ENCODE measurements at places on chromosomes 6 and 20. TPM values are rescaled to one million over a fixed set of nuclear protein-coding genes. Genes with fewer than 3 reads are reported as not detected.
A peak's percentile ranks its signal among the peaks of the same experiment; 100 is the strongest.

- H3K4me3 ChIP-seq = no peak overlapping the region
- no peak overlapping the region for H3K27ac ChIP-seq
- no peak for DNase-seq
- peaks cover 25% of the 10 kb centered on the region for H3K4me1 ChIP-seq
Measured at GRCh38 chr20:23111307-23111943, 25.3 kb upstream of the CD93 start.

- no peaks in the 10 kb centered on the region for H3K27me3 ChIP-seq
- H3K4me3 ChIP-seq = peak within 1 kb of the TSS; percentile 92
- no peaks in the 10 kb centered on the region for H3K36me3 ChIP-seq
- peak within 1 kb of the TSS; percentile 82 for H3K27ac ChIP-seq
- DNase-seq = peak; percentile 63
Measured at GRCh38 chr6:110180228-110181008, at the start of gene CDC40. Gene CDC40 (plus strand): TSS chr6:110180427. CDS start chr6:110180445, 18 bp downstream.

DNA sequence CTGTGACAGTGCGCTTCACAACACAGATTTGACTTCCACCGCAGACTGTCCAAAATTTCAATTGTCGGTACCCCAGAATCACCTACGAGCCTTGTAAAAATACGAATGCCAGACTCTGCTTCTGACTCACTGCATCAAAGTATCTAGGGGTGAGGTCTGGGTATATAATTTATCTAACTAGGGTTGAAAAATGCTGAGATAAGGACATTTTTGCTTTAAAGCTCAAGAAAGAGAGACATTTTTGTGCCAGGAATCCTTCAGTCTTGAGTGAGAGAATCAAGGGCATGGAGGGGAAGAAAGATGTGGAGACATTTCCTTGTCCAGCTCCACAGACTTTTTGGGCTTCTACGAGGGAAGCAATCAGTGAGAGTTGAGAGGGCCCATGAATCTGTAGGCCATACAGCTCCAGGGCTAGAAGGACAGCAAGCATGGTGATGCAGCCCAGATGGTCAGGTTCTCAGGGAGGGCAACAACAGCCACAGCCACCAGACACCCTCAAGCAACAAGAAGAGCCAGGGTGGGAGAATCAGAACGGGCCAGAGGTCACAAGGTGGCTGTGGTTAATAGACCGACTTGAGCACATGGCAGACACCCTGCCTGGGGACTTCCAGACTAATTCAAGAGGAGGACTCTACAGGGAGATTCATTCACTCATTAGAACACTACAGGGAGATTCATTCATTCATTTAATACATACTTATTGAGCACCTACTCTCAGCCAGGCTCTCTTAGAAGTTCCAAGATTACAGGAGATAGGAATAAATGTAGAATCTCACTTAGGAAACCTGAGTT lies 211.1 kb upstream of the PRDM1 start:
- no peaks in the 10 kb centered on the region for H3K36me3 ChIP-seq
- no peak for DNase-seq
- no peaks in the 10 kb centered on the region for H3K27me3 ChIP-seq
- no peak overlapping the region for H3K27ac ChIP-seq
- H3K4me1 ChIP-seq = no peaks in the 10 kb centered on the region

GRCh38 chr6:107718341-107718740 lies 105.8 kb downstream of the SCML4 start:
- no peak overlapping the region for H3K4me3 ChIP-seq
- no peaks in the 10 kb centered on the region for H3K36me3 ChIP-seq
- DNase-seq = no peak
- no peak overlapping the region for H3K27ac ChIP-seq

GRCh38 chr6:140078561-140079125 lies 704.2 kb upstream of the CITED2 start:
- no peaks in the 10 kb centered on the region for H3K36me3 ChIP-seq
- H3K4me1 ChIP-seq = peaks cover 16% of the 10 kb centered on the region
- H3K27ac ChIP-seq = peak overlapping the region; percentile 80
- no peak for DNase-seq
- H3K27me3 ChIP-seq = no peaks in the 10 kb centered on the region
- peak overlapping the region; percentile 3 for H3K4me3 ChIP-seq

- no peaks in the 10 kb centered on the region for H3K4me1 ChIP-seq
- no peaks in the 10 kb centered on the region for H3K36me3 ChIP-seq
- no peaks in the 10 kb centered on the region for H3K27me3 ChIP-seq
- no peak overlapping the region for H3K27ac ChIP-seq
Measured at GRCh38 chr6:15213838-15214400, 31.9 kb upstream of the JARID2 start.

Gene PI16
- total RNA-seq = 11.1 TPM

Gene PRDM1
- total RNA-seq = 1.7 TPM

Gene C6orf62
- 44.0 TPM for total RNA-seq

Gene ZNF334
- total RNA-seq = 2.3 TPM
